ENCODE measurements at places on chromosomes 12 and 14.

GRCh38 chr12:121188227-121188626 is 21.7 kb upstream of the P2RX4 start:
- DNase-seq: no peak

DNA sequence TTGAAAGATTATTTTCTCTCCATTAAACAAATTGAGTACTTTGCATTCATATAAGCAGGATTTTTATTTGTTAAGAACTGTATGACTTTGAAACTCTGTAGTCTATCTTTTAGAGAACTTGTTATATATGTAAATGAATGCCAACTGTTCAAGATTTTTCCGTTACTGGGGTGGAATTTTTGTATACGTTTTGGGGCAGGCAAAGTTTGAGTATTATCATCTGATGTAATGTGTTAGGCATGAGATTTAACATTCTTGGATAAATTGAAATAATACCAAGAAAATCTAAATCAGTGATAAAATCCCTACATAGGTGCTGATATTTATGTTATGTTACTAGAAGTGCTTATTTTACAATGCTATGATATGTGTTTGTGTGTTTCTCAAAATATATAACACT is 8.4 kb downstream of the CNOT2 start:
- no peak for DNase-seq

GRCh38 chr12:29682088-29682487 is 101.7 kb downstream of the TMTC1 start:
- no peak for DNase-seq

DNA sequence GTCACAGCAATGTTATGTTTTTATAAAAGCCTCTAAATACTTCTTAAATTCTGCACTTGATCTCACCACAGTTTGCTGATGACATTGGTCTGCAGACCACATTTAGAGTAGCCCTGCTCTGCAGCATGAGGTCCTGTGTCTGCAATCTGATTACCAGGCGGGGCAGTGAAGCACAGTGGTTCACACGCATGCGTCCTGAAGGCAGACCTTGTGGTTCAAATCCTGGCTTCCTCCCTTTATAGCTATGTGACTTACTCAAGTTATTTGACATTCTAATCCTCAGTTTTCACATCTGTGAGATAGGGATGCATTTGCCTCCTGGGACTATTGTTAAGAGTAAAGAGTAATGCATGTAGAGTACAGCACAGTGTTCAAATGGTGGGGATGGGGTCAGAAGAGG is 50.3 kb downstream of the BMAL2 start:
- no peak for DNase-seq

DNA sequence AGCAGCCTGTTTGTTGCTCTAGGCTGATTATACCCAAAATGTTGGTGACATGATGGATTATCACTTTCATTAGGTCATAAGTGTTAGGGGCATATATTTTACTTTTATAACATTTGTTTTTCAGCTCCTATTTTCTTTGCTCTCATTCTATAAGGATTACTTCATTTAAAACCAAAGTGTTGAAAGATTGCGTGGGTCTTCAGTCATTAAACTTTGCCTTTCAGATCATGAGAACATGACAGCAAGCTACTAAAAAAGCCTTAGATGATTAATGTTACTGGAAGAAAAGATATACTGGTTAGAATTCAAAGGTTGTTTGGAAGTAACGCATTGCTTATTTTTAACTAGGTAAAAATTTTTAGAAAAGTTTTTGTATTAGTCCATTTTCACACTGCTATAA is 156.8 kb downstream of the ERC1 start:
- DNase-seq: no peak

DNA sequence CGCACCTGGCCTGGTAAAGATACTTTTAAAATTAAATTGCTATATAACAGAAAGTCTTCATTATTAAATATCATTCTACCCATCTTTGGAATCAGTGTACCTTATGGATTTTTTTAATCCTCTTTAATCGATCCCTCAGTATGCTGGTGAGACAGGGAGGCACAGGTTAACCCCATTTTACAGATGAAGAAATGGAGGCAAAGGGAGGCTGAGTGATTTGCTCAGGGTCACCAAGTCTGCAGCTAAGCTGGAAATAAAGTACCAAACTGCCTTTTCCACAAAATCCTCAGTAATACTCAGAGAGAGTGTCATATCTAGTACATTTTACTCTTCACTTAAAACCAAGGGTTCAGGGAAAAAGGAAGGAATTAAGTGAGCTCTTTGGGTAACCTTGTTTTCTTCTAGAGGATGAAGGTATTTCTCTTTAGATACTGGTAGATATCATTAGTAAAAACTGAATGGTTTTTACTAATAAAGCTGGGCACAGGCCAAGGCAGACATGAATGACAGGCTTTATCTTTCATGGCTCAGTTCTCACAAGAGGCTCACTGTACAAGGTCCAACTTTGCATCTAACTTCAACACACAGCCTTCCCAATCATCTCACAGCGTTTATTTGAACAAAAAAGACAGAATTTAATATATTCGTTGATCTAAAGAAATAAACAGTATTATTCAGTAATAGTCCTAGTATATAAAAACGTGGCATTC is 35.3 kb upstream of the TTC7B start:
- DNase-seq: no peak

DNA sequence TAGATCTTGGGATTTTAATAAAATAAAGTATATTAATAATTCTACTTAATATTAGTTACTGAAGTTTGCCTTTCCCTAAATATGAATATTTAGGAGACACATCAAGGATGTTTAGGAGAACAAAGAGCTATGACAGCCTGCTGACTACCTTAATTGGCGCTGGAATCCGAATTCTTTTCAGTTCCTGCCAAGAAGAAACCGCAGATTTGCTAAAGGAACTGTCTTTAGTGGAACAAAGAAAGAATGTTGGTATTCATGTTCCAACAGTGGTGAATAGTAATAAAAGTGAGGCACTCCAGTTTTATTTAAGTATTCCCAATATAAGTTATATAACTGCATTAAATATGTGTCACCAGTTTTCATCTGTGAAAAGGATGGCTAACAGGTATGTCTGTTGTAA is 54.5 kb downstream of the MIS18BP1 start:
- DNase-seq: no peak

DNA sequence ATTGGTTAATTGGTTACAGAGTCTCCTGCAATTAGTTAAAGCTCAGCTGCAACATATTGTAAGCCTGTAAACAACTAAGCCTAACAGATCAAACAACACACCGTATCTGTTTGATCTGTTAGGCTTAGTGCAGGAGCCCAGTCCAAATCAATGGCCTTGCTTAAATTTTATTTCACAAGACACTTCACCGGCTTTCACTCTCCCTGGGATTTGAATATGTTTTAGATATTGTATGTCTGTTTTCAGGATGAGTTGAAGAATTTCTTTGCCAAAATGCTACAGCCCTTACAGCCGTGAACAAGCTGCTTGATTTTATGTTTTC is 5.5 kb upstream of the RNASE1 start:
- no peak for DNase-seq
